ENCODE measurements at places on chromosomes 13 and 19.

DNA sequence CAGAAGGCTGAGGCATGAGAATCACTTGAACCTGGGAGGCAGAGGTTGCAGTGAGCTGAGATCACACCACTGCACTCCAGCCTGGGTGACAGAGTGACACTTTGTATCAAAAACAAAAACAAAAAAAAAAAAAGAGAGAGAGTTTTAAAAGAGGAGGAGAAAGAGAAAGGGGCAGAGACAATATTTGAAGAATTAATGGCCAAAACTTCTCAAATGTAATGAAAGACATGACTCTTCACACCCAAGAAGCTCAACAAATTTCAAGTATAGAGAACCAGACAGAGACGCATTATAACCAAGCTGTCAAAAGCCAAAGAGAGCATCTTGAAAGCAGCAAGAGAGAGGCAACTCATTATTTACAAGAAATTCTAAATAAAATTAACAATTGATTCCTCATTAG is 36.9 kb upstream of the USP12 start:
- no peak for DNase-seq

DNA sequence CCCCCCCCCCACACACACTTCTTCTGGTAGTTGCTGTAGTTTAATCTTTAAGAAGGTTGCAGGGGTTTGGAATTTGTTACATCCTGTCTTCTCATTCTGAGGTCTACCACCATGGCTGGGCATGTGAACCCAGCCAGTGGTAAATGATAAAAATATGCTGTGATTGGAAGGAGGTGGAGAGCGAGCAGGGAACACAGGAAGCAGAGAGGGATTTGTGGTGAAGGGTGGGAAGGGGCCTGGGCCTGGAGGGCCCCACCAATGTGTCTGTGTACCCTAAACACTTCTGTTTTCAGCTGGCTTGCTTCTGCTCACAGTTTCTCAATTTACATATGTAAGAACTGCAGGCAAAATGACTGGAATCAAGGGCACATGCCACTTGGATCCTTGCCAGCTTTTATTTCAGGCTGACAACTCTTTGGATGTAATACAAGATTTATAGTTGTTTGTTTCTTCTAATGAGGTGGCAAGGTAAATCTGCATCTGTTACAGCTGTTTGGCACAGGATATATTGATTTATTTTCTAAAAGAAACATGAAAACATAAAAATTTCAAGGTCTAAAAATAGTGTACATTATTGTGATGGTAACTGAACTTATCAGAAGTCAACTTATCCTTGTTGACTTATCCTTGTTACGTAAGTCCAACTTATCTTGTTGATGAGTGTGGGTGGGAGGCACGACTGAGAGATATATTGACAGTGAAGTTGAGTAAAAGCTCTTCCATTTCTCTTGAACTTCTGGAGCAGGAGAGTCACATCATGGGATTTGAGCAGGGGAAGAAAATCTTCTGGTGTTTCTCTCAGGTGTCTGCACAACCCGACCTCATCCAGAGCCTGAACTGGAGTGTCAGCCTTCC is 313.2 kb downstream of the SHISA2 start:
- DNase-seq = no peak

DNA sequence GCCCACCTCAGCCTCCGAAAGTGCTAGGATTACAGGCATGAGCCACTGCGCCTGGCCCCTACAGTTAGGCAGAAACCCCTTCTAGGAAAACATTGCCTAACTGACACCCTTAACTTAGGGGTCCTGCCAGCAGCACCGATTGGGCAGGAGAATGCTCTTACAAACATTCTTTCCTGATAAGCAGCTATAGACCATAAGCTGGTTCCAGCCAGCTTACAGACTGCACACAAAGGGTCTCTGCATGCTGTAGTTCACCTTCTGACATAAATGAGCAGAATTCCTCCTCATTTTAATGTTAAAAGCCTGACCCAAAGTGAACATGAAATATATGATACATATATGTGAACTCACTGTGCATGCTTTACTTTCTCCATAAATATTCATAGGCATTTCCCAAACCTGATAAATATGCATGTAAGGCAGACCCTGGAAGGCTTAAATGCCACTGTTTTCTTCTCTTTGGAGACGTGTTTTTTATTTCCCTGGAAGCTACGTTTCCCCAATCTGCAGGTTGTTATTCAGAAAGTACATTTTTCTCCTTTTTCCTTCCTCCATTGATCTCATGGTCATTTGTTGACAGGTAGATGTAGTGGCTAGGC is 48.5 kb upstream of the KL start:
- DNase-seq = no peak

GRCh38 chr19:49362929-49363267 is 682 bp upstream of the TEAD2 start:
- DNase-seq = no peak

GRCh38 chr13:111265006-111265700 is 55.3 kb upstream of the TEX29 start:
- no peak for DNase-seq

Measured in lower leg skin (tissue), 4 donors.